Right lung (tissue), 10 donors: ENCODE measurements at places on chromosomes 1 and 21.

GRCh38 chr1:11273595-11274234 lies 717 bp downstream of the UBIAD1 start:
- no peak for DNase-seq

DNA sequence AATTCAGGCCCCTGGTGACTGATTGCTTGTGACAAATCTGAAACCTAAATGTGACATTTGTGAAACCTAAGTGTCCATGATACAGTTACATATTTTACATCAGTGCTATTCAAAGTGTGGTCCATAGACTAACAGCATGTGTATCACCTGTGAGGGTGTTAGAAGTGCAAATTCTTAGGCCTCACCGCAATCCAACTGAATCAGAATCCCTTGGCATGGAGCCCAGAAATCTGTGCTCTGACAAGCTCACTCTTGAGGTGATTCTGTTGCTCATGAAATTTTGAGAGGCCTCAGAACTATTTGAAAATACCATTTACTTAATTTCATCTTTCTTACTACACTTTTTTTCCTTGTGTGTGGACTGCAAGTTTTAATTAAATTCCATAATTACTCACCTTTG lies 587.9 kb downstream of the ADGRL2 start:
- DNase-seq: no peak

GRCh38 chr21:35207322-35207721 lies 158.2 kb upstream of the RUNX1 start:
- no peak for DNase-seq

DNA sequence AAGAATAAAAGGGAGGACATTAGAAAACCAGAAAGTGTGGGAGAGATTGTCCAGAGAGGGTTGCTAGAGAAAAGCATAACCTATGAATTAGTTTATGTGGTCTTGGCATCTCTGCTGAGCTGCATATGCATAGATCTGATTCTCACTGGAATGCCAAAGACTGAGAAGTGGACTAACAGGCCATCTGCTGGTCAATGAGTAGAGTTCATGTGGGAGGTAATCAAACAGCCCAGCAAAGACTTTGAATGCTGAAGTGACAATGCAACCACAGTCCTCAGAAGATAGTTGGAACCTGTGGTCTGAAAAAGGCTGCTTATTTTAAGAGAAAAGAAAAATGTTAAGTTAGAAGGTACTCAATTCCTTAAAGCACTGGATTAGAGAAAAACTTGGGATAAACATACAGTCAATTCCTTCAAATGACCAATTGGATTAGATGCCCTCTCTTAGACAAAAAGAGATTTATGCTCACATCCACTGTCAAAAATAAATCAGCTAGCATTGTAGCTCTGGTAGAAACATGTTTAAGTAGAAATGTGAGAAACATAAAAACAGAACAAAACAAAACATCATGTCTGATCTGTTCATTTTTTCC lies 382.8 kb downstream of the AMY1C start:
- DNase-seq: peak; percentile 27

DNA sequence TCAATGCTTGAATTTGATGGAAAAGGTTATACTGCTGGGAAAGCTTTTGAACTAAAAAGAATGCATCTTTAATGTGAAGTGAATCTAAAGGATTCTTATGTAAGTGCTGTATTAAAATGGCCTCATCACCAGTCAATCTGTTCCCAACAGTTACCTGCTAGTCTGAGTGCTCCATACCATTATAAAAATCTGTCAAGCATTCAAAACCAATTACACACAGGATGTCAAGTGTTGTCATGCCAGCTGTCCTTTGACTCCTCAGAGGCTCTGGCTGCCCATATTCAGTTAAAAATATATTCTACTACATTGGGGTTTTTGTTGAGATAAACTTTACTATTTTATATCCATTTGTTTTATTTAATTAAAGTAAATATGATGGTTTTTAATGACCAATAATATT lies 1587.7 kb downstream of the AMY1C start:
- no peak for DNase-seq

DNA sequence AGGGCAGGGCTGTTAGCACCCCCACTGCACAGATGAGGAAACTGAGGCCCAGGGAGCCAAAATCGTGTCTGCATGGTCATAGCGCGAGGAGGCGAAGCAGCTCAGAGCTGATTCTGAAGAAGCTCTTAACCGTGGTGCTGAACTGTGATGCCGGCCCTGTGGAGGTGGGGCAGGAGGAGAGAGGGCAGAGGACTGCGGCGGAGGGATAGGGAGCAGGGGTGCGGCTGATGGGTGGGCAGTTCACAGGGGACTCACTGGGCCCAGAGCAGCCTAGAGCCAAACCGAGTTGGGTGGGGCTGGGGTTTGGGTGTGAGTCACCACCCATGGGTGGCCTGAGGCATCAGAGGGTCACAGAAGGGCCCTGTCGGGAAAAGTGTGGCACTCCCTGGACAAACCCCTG lies 74.7 kb downstream of the RAP1GAP start:
- no peak for DNase-seq

GRCh38 chr1:153805042-153805745 lies 30.0 kb downstream of the SLC27A3 start:
- no peak for DNase-seq

- no peak for DNase-seq
These were observed 9.2 kb upstream of the TNFRSF1B start for GRCh38 chr1:12157366-12158231.

DNA sequence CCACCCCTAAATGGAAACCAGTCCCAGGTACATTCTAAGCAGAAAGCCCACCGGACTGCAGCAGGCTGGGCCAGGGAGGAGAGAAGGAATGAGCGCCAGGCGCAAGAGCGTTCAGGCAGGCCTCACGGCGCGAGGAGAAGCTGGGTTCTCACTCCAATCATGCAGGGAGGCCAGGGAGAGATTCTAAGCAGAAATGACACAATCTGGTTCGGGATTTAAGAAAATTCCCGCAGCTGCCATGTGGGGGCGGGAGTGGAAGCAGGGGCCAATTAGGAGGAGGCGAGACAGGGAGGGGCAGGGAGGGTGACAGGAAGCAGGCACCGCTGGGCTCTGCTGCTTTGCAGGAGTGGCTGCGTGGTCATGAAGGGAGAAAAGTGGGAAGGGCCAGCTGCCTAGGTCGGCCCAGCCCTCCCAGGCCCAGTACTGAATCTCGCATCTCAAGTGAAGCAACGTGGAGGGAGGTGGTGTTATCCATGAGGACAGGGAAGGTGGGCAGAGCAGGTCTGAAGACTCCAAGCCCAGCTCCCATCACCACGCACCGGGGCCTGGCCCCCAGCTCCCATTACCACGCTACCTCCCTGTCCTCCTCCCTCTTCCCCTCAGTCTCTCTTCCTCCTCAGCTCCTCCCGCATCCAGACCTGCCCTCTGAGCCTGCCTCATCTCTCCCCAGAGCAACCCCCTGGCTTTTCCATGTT lies 11.8 kb downstream of the NPHP4 start:
- no peak for DNase-seq

- DNase-seq: no peak
These were observed 74.1 kb upstream of the PLA2G4A start for GRCh38 chr1:186754542-186755145.

GRCh38 chr1:47813970-47814369 lies 183.2 kb downstream of the TRABD2B start:
- DNase-seq: no peak

DNA sequence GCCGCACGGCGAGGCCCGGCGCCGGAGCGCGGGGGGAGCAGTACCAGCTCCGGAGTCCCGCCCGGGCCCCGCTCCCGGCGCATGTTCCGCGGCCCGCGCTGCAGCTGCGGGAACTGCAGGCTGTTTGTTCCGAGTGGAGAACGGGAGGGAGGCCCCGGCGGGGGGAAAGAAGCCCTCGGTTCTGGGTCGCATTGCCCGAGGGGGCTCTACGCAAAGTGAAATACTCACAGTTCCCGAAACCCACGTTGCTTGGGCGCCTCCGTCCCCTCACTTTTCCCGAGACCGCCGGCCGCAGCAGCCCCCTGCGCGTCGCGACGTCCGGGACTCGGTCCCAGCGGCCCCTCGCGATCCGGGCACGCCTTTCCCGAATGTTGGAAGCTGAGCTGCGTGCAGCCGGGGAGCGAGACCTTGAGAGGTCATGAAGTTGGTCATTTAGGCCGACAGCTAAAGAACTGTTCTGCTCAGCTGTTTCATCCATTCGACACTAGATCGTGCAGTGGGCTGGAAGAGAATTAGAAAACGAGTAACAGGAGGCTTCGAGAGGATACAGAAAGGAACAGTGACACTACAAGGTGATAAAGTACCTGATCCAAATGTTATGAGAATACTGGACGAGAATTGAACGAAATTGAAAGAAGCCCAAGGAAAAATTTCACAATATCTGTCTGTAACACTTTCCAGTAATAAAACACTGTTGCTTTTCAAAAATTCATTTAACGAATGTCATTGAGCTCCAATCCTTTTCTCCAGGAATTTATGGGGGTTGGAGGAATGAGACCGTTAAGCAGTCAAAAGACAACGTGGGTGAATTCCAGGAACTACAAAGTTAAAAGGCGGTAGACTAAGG lies 657 bp upstream of the LIN9 start:
- peak; percentile 52 for DNase-seq

- DNase-seq: no peak
These were observed 1.2 kb downstream of the S100A10 start for GRCh38 chr1:151992303-151993083.
